ENCODE measurements at places on chromosomes 4 and X.

GRCh38 chr4:128225148-128225547 lies 62.5 kb downstream of the PGRMC2 start:
- no peak for DNase-seq

DNA sequence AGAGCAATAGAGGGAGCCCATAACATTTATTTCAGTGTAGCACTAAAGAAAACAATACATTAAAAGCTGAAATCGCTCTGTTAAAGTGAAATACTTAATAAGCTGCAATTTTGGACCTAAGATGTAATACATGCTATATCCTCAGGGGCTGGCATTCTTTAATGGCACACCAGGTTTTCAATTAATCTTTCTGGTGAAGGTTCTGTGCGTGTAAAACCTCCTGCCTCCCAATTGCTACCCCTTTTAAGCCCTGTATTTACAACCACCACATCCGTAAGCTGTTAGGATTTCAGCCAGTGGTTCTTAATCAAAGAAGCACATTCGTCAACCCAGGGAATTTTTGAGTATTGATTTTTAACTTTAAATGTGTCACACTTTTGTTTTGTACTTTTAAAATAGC lies 7.6 kb upstream of the COMMD8 start:
- no peak for DNase-seq

GRCh38 chrX:16978193-16978984 lies 31.9 kb downstream of the REPS2 start:
- peak; percentile 86 for DNase-seq

DNA sequence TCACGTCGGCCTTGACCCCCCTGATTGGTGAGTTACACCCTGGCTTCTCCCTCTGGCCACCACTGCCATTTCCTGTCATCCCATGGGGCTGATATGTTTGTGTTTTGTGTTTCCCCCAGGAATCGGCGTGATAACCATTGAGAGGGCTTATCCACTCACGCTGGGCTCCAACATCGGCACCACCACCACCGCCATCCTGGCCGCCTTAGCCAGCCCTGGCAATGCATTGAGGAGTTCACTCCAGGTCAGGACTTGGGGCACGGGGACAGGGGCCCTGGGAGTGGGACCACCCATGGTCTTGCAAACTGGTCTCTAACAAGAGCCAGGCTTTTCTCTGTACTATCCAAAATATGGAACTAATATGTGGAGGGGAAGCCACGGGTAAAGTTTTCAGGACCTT lies 18.7 kb downstream of the SLC34A2 start:
- no peak for DNase-seq

DNA sequence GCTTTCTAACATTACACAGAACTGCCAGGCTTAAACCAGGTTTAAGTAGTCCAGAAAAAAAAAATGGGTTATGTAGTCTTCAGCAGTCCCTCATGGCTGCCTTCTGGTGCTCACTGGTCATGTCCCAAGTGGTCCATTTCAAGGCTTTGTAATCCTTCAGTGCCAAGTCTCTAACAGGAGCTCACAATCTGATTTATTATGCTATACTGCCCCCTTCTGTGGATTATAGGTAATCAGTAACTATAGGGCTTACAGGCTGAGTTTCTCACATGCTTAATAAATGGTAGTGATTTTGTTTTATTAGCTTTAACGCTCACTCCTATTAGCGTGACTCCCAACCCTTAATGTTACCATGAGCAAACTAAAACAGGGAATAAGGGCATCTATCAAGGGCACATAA lies 92.5 kb upstream of the EDA2R start:
- DNase-seq = peak; percentile 32

- DNase-seq = no peak
These were observed 71.6 kb downstream of the AMELX start for GRCh38 chrX:11364835-11365234.

- DNase-seq = no peak
These were observed 12.4 kb upstream of the RADX start for GRCh38 chrX:106599411-106599810.

DNA sequence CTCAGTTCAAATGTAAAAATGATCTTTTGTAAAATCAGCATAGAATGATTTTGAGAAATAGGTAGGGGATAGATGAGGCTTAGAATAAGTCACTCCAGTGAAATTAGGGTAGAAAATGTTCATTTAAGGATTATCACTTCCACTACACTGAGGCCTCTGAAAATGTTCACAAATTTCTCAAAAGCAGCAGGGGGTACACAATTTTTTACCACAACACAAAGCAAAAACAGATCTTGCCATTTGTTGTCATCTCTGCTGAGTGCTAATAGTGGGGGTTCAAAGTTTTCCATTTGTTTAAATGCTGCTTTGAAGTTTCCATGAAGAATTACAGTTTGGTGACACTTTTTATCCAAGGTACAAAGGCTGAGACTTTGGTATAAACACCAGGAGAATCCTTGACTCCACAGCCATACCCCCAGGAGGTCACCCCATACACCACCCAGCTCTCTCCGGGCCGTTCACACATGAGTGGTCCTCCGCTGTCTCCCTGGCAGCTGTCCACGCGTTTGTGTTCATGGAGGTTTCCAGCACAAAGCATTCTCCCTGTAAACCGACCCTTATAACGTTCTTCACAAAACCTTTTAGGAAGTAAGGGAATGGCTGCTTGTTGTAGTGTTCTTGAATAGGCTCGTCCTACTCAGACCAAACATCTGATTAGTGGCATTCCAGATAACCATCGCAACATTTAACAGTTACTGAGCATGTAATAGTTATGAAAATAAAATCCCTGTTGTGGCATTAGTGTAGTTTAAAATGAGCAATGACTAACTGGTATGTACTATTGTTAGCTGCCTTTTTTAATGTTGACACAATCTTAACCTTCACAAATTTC lies 71.0 kb downstream of the PRSS12 start:
- DNase-seq = no peak

GRCh38 chr4:89067417-89067816 lies 10.4 kb upstream of the FAM13A start:
- no peak for DNase-seq

- no peak for DNase-seq
These were observed 215.4 kb upstream of the PGRMC2 start for GRCh38 chr4:128502818-128503527.

- no peak for DNase-seq
These were observed 35.4 kb downstream of the IGFBP7 start for GRCh38 chr4:57074744-57075143.

DNA sequence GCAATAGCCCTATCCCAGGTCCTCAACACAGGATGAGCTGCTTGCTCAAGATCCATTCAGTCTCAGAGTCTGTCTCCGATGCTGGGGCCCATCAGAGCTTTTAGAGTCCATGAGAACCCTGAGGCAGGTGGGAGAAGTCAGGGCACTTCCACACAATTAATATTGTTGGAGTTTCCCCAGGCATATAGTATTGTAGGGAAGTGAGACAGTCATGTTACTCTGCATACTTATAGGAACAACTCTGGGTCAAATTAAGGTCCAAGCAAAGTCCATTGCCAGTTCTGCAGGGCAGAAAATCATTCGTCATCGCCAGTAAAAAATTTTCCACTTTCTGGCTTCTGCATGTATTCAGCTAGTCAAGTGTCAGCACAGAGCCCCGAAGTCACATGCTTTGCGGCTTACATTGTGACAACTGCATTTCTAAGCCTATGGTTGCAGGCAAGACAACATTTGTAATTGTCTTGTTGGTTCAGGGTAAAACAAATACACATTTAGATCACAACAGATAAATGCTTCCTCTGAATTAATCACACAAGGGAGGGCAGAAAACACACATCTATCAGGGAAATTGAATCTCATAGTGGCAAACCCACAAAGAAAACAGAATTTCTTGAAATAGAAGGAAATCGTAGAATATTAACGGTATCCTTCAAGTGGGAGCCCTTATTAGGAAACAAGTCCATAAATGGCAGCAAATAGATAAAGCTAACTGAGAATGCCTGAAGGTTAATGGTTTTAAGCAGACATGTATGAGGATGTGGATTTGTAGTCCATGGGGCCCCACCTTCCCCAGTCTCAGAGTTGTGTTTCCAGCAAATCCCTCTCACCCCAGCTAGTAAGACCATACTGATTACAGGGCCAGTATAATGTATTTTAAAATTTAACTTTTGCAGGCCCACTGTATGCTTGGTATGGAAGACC lies 412.1 kb upstream of the RASGEF1B start:
- no peak for DNase-seq

GRCh38 chr4:16337936-16338335 lies 111.7 kb upstream of the TAPT1 start:
- DNase-seq = no peak

DNA sequence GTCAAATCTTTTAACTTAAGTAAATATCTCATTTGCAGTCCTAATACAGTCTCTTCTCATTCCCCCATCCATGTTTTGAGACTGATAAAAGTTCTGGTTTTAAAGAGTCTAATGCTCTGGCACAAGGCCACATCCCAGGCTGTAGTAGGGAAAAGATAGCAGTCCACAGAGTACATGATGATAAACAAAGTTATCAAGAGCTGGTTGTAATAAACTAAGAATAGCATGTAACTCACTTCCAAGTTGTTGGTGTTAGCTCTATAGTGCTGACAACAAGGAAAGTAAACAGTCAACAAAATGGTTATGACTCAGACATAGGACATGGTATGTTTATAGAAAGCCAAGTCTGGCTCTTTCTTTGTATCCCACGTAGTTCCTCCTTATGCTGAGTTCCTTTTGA lies 21.8 kb upstream of the AREG start:
- DNase-seq = peak; percentile 23

GRCh38 chr4:17490575-17491059 lies 21.3 kb downstream of the QDPR start:
- peak; percentile 94 for DNase-seq

DNA sequence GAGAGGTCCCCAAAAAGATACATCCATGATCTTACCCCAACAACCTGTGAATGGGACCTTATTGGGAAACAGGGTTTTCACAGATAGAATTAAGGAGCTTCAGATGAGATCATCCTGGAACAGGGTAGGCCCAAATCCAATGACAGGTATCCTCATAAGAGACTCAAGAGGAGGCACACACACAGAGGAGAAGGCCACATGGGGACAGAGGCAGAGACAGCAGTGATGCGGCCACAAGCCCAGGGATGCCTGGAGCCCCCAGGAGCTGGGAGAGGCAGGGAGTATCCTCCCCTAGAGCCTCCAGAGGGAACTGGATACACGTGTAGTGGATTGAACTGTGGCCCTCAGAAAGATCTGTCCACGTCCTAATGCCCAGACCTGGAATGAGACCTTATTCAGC lies 82.3 kb downstream of the PRKX start:
- DNase-seq = no peak

DNA sequence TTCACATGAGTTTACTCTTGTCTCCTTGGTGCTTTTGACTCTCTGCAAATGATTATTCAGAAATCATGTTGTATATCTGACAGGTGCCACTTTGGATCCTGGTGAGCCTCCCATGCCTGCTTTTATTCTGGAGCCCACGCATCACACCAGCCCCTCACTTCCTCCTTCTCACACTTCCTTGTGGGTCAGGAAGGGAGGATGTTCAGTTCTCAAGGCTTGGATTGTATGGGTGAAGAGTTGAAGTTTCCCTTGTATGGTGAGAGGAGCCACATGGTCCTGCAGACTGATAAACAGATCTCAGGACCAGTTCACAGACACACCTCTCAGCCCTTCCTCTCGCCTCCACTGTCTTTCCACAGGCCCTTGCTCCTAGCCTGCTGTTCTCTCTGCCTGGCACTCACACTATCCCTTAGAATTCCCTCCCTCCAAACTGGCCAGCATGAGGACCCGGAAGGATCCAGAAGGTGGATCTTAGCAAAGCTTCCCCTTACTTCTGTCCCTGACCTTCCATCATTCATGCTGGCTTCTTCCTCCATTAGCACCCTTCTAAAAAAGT lies 92.1 kb downstream of the STK32B start:
- no peak for DNase-seq

DNA sequence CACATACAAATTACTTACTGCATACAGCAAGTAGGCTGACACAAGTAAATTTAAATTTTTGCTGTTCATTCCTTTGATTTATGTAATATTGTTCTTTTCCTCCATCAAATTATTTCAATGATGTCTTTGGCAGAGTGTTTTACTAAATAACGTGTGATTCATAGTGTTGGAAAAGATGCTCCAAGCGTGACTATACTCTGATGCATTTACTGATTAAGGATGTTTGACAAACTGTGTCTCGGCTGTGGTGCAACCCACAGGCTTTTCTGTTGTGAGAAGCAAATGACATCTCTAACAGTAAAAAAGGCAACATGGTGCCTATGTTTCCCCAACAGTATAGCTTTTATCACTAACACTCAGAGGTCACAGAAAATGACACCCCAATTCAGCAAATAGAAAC lies 540.9 kb downstream of the PPP4R3C start:
- DNase-seq = no peak

- no peak for DNase-seq
These were observed 44.0 kb upstream of the ZCCHC13 start for GRCh38 chrX:74259885-74260491.

DNA sequence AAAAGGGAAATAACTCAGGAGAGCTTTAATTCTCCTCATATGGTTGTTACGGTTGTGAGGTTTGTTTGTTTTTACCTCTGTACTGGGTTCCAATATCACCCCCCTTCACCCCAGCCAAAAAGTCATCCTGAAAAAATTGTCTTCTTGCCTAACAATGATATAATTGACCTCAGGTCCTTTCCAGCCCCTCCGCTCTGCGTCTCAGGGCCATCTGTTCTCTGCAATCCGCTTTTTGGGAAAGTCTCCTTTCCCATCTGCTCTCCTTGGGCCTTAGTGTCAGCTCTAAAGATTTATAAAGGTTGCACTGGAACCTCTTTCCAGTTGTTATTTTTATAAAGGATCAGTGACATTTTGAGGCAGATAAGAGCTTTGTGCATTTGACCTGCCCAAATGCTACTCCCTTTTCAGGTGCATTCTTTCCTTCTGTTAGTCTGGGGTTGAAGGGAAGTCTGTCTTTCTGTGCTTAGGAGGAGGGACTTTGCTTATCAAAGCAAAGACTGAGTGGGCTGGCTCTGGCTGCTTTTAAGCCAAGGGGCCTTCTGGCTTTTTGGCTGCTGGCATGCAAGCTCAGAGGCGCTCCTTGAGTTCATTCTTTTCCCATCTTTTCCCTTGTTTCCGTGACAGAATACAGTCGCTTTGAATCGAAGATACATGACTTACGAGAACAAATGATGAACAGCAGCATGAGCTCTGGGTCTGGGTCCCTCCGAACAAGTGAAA lies 34.1 kb downstream of the DLG3 start:
- DNase-seq = no peak

GRCh38 chr4:97367878-97368277 lies 775.4 kb downstream of the STPG2 start:
- no peak for DNase-seq

DNA sequence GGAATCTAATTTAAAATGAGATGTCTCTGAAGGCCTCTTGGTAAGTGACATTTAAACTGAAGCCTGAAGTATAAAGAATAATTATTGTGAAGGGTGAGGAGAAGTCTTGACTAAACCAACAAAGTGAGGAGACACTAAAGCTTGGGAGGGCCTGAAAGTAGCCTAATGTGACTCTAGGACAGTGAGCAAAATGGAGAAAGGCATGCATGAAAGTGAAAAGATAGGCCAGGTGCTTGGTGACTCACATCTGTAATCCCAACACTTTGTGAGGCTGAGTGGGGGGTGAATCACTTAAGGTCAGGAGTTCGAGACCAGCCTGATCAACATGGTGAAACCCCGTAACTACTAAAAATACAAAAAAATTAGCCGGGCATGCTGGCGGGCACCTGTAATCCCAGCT lies 46.9 kb upstream of the SMARCAD1 start:
- no peak for DNase-seq

GRCh38 chr4:142307857-142308256 lies 538.2 kb downstream of the INPP4B start:
- DNase-seq = no peak

Data from LNCaP clone FGC (cell line).